ENCODE measurements at places on chromosomes 3 and 15.

DNA sequence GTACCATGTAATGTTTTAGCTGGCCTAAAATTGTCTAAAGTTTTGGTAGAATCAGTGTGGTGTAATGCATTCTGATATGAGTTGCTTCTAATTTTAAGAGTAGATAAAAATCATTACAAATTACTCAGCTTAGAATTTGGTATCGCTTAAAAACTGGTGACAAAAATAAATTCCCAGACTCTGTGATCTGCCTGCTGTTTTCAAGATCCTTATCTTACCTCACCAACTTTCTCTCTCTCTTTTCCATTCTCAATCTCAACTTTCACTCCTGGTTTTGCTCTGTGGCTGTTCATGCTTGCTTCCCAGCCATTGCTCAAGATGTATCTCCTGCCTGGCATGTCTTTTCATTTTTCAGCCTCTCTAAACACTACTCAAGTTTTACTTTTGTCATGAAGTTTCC is 45.7 kb downstream of the TCF12 start:
- no peak for DNase-seq

- no peak for DNase-seq
Observed at GRCh38 chr15:63564093-63564492, 33.1 kb upstream of the FBXL22 start.

DNA sequence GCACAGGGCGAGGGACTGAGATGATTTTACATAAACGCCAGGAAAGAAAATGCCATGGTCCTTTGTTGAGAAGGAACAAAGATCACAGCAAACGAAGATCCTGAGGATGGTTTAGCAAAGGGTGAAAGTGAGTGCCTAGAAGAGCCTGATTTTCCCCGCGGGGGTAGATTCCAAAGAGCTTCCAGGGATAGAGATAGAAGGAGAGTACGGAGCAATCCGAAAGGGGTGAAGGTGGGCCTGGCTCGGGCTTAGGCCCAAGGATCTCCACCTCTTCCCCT is 977 bp downstream of the CDC25A start:
- no peak for DNase-seq

- no peak for DNase-seq
Observed at GRCh38 chr3:5192571-5193365, 5.3 kb downstream of the EDEM1 start.

DNA sequence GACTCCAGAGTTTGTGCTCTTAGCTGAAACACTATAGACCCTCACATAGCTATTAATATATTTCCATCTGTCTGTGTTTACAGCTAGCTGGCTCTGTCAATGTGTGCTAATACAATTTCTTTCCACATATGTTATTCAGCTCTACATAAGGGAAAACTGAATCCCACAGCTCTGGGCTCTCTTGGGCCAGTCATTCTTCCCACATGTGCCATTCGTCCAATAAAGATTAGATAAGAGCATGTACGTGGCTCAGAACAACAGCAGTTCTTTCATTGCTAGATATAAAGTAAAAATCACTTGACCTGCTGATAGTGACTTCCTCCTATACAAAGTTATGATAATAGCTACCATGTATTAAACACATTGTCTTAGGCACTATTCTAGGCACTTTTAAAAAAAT is 2.8 kb upstream of the ILDR1 start:
- no peak for DNase-seq

DNA sequence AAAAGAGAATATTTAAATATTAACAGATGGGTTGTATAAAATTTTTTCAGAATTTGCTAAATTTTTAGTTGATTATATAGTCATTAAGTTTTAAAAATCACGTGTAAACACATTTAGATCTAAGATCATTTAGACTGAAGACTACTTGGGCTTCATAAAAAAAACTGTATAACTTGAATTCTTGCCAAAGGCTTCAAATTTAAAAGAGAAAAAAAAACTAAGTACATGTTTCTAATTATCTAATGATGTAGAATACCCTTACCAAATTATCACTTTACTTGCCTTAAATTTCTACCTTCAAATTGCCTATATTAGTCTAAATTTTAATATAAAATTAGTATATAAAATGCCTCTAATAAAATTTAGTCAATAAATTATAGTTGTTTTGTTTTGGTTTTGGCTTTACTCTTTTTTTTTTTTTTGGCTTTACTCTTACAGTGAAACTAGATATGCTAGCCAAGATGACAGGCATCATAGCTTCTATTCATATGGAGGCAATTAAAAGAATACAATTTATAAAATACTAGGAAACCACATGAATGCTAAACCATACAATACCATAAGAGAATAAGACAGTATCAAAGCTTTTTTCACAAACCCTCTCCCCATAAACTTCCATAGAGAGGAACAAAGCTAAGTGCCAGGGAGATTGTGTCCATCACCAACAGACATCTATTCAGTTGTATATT is 183.1 kb upstream of the KCNMB2 start:
- DNase-seq: no peak

DNA sequence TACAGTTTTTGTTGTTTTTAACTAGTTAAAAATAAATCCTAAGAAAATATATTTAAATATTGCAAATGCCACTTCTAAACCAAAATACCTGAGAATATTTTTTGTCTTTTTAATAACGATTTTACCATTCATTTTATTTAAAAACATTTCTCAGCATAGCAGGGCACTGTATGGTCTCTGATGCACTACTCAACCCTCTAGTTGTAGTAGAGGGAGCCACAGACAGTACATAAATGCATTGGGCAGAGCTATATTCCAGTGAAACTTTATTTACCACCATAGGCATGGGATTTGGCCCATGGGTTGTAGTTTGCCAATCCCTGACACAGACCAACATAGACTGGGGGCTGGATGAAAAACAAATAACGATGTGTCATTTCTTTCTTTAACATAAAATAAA is 214.4 kb upstream of the UBE2E1 start:
- DNase-seq: no peak

GRCh38 chr3:132657869-132658747 is 1.5 kb downstream of the ACAD11 start:
- DNase-seq: no peak

DNA sequence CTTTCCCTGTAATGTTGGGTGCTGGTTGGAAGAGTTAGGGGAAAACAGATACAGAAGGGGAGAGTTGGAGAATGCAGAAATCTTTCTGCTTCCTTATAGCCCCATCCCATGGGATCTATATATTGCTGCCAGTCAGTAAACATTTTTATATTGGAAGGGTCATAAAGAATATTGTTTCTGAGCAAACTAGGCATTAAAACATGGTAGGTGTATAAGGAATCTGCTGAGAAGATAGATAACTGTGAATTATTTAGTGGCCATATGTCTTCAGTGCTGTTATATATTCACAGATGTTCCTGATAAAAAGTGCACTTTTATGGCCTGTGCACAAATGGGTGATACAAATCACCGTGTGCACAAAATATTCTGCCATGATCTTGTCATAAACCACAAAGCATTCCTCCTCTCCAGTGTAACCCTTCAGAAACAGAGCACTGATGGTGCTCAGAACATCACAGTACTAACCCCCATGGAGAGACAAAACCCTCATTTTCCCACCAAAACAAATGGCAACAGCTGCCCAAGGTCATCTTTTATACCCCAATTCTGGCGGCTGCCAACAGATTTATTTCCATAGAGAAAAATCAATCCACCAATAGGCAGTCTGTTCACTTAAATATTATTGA is 269.3 kb downstream of the SLC9A9 start:
- no peak for DNase-seq

DNA sequence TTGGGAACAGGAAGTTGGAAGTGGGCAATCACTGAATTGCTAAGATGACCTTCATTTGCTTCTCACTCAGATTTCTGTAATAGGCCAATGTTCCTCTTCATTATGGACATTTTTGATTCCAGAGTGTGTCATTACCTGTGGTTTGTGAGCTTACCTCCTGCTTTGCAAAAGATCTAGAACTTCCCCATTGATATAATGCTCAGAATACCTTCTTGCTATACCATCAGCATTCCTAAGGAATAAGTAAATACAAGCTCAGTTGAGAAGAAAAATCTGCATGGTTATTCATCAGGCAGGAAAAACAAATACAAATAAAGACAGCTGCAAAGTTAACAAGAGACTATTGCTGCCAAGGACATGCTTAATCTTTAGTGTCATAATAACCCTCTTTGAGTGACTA is 5.6 kb upstream of the RPL14 start:
- no peak for DNase-seq

DNA sequence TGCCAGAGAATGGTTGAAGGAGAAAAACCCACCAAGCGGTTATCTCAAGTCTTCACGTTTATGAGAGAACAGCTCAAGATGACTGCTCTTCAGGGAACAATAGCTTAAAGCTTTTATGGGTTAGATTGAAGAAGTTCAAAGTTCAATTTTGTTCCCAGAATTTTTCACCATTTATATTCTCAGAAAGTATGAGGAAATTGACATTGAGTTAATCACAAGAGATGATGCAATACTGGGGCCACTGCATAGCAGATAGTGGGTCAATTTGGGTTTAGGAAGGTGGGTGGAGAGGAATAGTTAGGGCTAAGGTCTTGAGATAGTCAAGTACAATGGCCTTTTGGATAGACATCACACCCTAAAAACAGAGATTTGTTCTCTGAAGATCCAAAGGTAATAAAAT is 539.3 kb downstream of the SQOR start:
- no peak for DNase-seq

- no peak for DNase-seq
Observed at GRCh38 chr3:168574455-168575158, 478.9 kb upstream of the GOLIM4 start.

- no peak for DNase-seq
Observed at GRCh38 chr15:42483677-42484076, 7.3 kb downstream of the ZNF106 start.

- no peak for DNase-seq
Observed at GRCh38 chr3:27279123-27279522, 90.1 kb downstream of the NEK10 start.

GRCh38 chr3:115832265-115832664 is 209.0 kb downstream of the GAP43 start:
- no peak for DNase-seq

- DNase-seq: no peak
Observed at GRCh38 chr3:10627884-10628572, 122.6 kb upstream of the ATP2B2 start.

DNA sequence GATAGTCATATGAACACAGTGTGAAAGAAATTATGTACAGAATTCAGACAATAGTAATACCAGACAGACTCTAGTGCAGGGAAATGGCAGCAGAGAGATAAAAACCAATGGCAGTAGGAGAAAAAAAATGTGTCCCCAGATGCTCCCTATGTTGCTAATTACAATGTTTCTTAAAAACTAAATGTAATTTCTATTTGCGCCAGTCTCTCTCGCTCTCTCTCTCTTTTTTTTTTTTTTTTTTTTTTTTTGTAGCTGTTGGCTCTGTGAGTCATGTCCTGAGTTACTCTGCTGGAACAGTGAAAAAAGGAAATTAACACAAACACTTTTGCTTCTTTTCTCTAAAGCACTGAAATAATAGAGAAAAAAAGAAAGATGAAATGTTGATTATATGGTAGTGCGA is 871.9 kb downstream of the GBE1 start:
- no peak for DNase-seq

GRCh38 chr3:8506571-8507061 is 5.0 kb downstream of the LMCD1 start:
- no peak for DNase-seq

GRCh38 chr3:11282250-11283138 is 10.3 kb downstream of the ATG7 start:
- peak; percentile 72 for DNase-seq

- no peak for DNase-seq
Observed at GRCh38 chr3:181713676-181714612, 2.2 kb downstream of the SOX2 start.

GRCh38 chr3:171790898-171791691 is 19.2 kb downstream of the PLD1 start:
- no peak for DNase-seq

DNA sequence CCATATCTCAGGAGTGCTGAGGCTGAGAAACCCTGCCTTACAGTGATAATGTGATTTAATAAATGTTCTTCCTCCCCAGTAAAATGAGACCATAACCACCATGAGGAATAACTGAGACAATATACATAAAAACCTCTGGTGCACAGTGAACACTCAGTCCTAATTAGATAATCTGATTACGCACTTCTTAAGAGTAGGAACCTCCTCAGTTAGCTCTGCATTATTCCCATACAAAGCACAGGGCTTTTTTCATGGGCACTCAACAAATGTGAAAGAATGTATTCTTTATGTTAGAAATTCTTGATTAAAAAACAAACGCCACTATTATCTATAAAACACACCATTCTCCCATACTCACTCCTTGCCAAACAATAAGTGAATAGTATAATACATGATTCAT is 97.0 kb downstream of the TNIK start:
- DNase-seq: no peak

- no peak for DNase-seq
Observed at GRCh38 chr15:63135804-63136203, 14.1 kb downstream of the LACTB start.

- DNase-seq: no peak
Observed at GRCh38 chr15:100570275-100570674, 31.7 kb downstream of the LINS1 start.

DNA sequence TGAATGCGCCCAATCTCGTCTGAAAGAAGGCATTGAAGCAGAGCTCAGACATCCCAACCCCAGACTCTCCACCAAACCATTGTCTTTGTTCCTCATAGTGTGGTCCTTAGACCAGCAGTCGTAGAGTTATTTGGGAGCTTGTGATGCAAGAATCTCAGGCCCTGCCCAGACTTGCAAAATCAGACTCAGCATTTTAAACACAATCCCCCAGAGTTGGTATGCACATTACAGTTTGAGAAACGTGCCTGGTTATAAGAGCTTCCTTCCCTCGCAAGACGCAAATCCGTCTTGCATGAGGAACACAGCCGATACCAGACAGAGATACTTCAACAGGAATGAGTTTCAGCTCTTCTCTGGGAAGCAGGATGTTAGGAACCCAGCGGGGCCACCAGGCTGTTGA is 38.9 kb upstream of the IREB2 start:
- DNase-seq: no peak

DNA sequence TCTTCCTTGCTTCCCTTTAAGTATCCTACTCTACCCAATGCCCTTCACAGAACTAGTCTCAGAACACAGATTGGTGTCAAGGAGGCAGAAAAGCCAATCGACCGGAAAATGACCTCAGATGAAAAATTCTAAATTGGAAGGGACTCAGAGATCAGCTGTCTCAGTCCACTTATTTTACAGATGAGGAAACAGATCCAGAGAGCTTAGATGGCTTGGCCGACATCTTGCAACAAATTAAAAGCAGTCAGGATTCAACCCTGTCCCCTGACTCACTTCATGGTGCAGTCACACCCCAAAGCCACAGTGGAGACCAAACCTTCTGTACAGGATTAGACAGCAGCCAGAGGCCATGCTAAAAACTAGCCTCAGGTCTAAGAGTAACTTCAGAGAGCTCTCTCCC is 169.3 kb upstream of the BHLHE40 start:
- DNase-seq: no peak

GRCh38 chr3:46438831-46439230 is 25.9 kb downstream of the LTF start:
- no peak for DNase-seq

- peak; percentile 39 for DNase-seq
Observed at GRCh38 chr15:65248511-65249255, 37.4 kb upstream of the CILP start.

Measured in renal pelvis (tissue), 12 donors.